ENCODE measurements at places on chromosomes 1 and 21. TPM values are rescaled to one million over a fixed set of nuclear protein-coding genes. Genes with fewer than 3 reads are reported as not detected.
A peak's percentile ranks its signal among the peaks of the same experiment; 100 is the strongest.

- no peak for DNase-seq
These were observed 997 bp downstream of the CASZ1 start for GRCh38 chr1:10795276-10796021.

- DNase-seq = no peak
These were observed 20.5 kb downstream of the ARID4B start for GRCh38 chr1:235307158-235308124.

DNA sequence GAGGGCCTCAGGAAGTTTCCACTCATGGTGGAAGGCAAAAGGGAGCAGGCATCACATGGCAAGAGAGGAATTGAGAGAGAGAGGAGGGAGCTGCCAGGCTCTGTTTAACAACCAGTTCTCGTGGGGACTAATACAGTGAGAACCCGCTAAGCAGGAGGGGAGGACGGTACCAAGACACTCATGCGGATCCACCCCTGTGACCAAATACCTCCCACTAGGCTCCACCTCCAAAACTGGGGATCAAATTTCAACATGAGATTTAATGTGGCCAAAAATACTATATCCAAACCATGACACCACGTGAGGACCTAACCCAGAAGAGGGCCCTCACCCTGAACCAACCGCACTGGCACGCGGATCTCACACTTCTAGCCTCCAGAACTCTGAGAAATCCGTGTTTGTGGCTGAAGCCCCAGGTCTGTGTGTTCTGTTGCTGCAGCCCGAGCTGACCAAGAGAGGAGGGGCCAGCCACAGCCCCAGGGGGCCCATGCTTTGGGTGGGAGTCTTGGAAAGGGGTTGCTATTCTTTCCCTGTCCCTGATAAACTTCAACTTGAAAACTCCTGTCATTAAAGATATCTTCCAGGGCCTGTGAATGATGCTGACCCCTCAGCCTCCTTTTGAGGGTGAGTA is 32.0 kb downstream of the TRIM67 start:
- no peak for DNase-seq

GRCh38 chr1:182083851-182084486 is 22.5 kb upstream of the ZNF648 start:
- no peak for DNase-seq

- DNase-seq = no peak
These were observed 52.3 kb downstream of the PLEKHA6 start for GRCh38 chr1:204307334-204307883.

DNA sequence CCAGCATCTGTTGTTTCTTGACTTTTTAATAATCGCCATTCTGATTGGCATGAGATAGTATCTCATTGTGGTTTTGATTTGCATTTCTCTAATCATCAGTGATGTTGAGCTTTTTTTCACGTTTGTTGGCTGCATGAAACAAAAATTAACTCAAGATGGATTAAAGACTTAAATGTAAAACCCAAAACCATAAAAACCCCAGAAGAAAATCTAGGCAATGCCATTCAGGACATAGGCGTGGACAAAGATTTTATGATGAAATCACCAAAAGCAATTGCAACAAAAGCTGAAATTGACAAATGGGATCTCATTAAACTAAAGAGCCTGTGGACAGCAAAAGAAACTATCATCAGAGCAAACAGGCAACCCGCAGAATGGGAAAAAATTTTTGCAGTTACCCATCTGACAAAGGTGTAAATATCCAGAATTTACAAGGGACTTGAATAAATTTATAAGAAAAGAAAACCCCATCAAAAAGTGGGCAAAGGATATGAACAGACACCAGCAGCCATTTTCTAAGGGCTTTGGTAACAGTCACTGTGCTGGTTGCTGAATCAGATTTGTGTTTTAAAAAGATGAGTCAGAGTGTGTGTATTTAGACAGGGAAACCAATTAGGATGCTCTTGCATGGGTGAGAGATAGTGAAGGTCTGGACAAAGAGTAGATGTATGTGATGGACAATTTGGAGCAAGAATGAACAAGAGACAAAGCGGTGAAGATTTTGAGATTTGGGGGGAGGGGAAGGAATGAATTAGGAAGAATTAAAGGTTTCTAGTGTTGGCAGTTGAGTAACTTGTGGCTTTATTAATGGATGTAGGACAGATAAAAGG is 110.7 kb downstream of the RYR2 start:
- no peak for DNase-seq

- no peak for DNase-seq
These were observed 3.3 kb downstream of the CNST start for GRCh38 chr1:246569248-246570238.

GRCh38 chr1:46456411-46456963 is 33.1 kb upstream of the DMBX1 start:
- DNase-seq = no peak

- no peak for DNase-seq
These were observed 3.5 kb downstream of the RO60 start for GRCh38 chr1:193062698-193063463.

DNA sequence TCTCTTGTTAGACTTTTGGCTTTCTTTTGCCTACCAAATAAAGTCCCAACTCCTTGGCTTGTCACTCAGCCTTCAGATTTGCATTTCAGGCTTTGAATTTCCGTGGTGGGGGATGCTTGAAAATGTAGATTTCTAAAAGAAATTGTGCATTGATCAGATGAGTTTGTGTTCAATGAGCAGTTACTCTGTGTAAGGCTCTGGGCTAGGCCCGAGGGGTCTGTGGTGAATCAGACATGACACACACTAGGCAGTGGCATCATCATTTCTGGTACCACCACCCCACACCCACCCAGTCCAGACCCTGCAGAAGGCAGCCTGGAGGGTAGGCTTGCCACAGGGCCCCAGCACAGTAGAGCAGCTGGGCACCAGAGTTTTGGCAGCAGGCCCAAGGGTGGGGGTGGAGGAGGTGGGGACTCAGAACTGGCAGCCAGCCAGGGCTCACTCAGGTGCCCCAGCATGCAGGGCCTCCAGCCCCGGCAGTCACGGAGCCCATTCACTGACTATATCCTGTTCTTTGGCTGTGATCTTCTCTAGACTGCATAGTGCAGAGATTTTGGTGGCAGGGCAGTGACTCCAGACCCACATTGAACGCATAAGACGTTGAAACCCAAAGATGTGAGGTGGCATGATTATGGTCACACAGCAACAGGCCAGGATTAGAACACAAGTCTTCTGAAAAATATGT is 97.2 kb upstream of the ARTN start:
- DNase-seq = no peak

- no peak for DNase-seq
These were observed 44.0 kb downstream of the ATP6V1G3 start for GRCh38 chr1:198496216-198497143.

DNA sequence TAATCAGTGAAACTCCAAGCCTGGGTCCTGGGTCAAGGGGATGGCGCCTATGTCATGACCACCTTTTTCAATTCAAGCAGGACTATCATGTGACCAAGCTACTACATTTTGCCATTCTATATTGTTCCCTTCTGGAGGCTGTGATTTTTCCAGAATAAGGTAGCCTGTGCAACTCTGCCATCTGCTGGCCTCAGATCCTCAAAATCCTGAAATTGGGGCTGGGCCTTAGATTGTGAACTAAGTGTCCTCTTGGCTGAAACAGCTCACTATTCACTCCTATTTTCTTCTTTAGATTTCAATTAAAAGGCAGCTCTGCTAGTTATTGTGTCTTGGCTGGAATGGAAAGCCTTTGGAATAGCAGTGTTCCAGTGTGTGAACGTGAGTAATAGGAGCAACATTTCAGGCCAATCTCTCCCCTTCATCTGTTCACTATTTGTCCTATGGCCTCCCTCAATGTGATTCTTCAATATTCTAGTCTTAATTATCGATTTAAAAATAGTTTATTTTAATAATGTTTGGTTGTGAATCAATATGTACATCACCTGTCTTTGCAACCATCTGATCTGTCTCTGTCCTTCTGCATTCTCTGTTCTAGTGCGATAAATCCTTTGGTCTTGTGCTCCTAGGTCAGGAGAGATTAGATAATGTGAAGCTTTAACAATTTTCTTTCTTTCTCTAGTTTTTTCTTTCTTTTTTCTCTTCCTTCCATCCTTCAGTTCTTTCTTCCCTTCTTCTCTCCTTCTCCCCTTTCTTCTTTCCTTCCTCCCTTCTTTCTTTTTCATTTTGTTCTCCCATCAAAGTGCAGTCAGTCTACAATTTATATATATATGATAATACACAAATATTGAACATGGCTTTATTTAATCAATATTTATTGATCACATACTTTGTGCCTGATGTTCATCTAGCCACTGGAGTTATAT is 69.8 kb downstream of the CR1 start:
- no peak for DNase-seq

GRCh38 chr1:53460666-53461322 is 1.6 kb downstream of the DMRTB1 start:
- DNase-seq = peak; percentile 82

GRCh38 chr21:29145354-29145782 is 14.9 kb downstream of the MAP3K7CL start:
- DNase-seq = no peak

- DNase-seq = no peak
These were observed 9.1 kb downstream of the SSBP3 start for GRCh38 chr1:54397090-54397591.

DNA sequence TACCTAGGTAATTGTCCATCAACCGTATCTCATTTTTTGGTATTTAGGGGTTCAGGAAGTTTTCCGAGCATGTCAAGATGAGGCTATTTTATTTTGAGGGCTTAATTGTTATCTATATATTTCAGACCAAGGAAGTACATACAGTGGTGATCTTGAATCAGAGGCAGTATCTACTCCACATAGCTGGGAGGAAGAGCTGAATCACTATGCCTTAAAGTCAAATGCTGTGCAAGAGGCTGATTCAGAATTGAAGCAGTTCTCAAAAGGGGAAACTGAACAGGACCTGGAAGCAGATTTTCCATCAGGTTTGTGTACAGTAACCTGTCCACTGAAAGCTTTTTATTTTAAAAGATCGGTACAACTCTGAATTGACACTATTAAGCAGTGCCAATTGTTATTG is 130.2 kb downstream of the ZMYM4 start:
- no peak for DNase-seq

- DNase-seq = no peak
These were observed 390.2 kb downstream of the USH2A start for GRCh38 chr1:216032961-216033614.

DNA sequence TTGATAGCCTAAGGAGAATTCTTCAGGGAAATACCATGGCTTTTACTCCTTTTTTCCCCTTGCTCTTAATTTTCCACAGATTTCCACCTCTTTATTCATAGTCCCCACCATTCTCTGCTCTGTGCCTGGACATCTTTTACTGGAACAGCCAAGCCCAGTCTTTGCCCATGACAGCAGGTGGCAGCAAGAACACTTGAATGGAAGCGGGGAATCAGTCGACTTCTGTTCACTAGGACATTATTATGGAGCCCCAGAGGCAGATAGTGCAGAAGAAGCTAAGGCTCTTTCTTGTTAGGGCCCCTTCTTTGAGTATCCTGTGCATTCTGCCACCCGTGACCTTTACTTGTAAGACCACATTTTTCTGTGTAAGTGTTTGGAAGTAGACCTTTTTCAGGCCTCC is 6.3 kb downstream of the OR14I1 start:
- no peak for DNase-seq

GRCh38 chr21:45365608-45366241 is 39.2 kb upstream of the COL18A1 start:
- DNase-seq = no peak

The CFHR4 gene
- not detected for total RNA-seq

The PBX1 gene
- total RNA-seq = 87.2 TPM

The UBXN10 gene
- 0.29 TPM for total RNA-seq

The RNU1-4 gene
- total RNA-seq = 6,165 TPM

The TMEM53 gene
- total RNA-seq = 16.8 TPM

The SLAMF1 gene
- 0.84 TPM for total RNA-seq

The SYT11 gene
- total RNA-seq = 6.1 TPM

The ATP13A2 gene
- 37.7 TPM for total RNA-seq

The DCST2 gene
- 0.87 TPM for total RNA-seq

The CHODL gene
- total RNA-seq = 1.7 TPM

Measured in mesenteric fat pad (tissue), 1 donor.